Epithelial cell of prostate (primary cell): ENCODE measurements at places on chromosomes 5 and 9.

GRCh38 chr5:138438724-138439476 lies at the start of gene REEP2:
Gene REEP2, plus strand, starts transcription at chr5:138439057. Its CDS starts 152 bp downstream, at chr5:138439209.
- DNase-seq: no peak

GRCh38 chr5:15592728-15593127 lies 92.7 kb downstream of the FBXL7 start:
- no peak for DNase-seq

DNA sequence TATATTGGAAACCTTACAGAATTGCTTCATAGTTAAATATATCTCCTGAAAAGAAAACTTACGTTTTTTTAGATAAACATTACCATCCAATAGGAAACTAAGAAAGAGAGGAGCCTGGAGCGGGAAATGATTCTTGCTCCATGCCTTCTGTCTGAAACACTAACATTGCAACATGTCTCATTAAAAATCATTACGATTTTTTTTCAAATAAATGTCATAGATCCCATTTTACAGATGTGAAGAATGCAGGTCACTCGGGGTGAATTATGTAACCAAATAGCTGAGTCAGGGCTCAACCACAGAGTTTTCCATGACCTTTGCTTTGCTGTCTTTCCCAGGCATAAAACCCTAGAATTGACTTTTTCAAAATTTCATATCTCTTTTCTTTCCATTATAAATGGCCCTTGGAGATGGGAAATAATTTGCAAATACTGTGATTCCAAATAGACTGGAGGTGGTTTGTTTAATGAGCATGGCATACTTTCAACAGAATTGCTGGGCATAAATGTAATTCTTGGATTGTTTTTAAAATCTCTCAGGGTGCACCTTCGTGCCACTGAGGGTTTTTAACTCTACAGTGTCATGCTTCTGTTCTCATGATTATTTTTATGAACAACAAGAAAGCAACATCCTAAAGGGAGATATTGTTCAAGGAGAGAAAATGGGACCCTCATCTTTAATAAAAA lies 302.8 kb downstream of the EBF1 start:
- no peak for DNase-seq

GRCh38 chr9:22829236-22829635 lies 382.6 kb downstream of the DMRTA1 start:
- no peak for DNase-seq

GRCh38 chr9:100474082-100474923 lies 1.4 kb downstream of the TMEFF1 start:
- DNase-seq: no peak

- DNase-seq: no peak
Observed at GRCh38 chr9:134551644-134552348, 89.8 kb upstream of the COL5A1 start.

DNA sequence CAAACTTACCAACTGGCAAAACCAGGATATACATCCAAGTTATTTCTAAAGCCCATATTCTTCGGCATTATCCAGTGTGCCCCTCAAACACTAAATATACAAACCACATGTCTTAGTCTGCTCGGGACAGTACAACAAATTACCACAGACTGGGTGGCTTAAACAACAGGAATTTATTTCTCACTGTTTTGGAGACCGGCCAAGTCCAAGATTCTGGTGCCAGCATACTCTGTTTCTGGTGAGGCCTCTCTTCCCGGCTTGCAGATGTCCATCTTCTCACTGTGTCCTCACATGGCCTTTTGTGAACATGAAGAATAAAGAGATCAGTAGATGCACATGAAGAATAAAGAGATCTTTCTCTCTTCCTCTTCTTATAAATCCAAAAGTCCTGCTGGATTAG lies 12.9 kb upstream of the SLCO6A1 start:
- no peak for DNase-seq
